ENCODE measurements at places on chromosomes 16 and 17.
A peak's percentile ranks its signal among the peaks of the same experiment; 100 is the strongest.

DNA sequence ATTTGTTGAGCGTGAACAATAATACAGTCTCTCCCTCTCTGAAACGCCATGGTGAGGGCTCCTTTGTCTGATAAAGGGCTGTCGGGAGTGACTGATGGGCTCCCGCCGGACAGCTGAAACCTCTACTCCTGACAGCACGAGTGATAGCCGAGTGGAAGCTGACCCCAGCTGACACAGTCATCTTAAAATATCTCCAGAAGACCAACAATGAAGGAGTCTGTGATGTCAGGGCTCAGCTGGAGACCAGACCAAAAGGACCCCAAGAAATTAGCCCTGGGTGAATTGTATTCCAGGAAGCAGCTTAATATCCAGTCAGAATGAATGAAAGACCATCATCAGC lies 22.4 kb downstream of the CCDC182 start:
- DNase-seq: no peak

DNA sequence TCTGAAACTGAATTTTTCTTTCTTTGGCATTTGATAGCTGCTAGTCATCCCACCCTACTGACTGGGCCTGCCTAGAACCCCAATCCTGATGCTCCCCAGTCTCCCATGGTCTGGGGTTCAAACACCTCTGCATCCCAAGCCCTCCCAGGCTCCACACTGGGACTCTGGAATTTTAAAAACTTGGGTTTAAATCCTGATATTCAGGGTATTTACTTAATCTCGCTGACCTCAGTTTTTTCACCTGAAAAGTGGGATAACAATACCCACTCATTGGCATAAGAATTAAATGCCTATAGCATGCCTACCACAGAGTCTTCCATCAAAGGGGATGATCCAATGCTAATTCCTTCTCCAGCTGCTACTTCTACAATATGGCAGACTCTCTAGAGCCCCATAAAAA lies 264.4 kb downstream of the NPIPA8 start:
- no peak for DNase-seq

DNA sequence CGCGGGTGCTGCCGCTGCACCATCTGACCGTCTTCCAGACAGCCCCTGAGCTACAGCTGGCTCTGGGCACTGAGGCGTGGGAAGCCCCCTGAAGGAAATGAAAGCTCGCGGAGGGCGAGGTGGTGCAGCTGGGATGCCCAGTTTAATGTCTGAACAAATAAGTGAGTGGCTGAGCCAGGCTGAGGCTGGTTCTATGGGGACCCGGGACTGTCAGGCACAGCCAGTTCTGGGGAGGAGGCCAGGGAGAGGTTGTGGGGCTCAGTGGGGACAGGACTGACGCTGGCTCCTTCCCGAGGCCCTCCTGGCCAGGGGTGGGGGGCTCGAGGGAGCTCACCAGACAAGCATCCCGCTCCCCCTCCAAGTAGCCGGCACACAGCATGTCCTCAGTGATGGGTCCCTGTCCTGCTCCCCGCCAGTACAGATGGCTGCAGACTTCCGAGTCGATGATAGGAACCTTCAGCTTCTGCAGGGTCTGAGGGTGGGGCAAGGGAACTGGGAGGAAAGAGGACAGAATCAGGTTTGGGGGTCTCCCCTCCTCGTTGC lies 4.4 kb downstream of the PRSS22 start:
- no peak for DNase-seq

DNA sequence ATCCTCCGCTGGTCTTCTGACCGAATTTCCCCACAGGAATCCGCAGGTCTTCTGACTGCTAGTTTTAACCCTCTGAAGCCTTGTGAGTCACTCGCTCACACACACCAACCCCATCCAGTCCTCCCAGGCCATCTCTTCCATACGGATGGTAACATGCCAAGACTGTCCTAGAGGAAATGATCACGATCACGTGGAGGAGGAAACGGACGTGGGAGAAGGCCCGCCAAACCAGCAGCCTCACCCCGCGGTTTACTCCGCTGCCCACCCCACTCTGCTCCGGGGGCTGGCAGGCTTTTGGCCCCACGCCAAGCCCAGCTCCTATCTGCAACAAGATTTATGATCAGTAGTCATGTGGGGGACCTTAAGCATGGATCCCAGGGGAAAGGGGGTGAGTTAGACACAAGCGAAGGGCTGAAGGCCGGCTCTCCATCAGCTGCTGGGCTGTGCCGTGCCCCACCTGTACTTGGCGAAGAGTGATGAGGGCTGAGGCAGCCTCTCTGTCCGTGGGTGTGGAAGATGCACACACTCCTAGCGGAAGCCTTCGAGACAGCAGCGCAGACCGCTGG lies 1.5 kb upstream of the FAAP100 start:
- peak; percentile 66 for DNase-seq

DNA sequence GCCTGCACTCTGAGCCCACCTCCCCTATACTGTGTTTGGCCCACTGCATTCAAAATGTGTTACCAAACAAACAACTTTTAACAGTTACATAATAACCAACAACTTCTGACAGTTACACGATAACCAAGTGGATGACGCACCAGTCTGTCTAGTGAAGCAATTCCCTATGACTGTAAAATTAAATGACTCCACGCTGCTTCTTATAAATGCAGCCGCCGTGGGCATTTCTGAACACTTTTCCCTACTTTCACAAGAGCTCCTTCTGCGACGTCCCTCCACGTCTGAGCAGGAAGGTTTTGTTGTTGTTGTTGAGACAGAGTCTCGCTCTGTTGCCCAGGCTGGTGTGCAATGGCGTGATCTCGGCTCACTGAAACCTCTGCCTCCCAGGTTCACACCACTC lies 27.6 kb downstream of the ZNF276 start:
- no peak for DNase-seq

- DNase-seq: no peak
These were observed 38.0 kb upstream of the PHB1 start for GRCh38 chr17:49452661-49453060.

- DNase-seq: peak; percentile 86
These were observed 5.9 kb upstream of the UBE2O start for GRCh38 chr17:76458580-76459490.

DNA sequence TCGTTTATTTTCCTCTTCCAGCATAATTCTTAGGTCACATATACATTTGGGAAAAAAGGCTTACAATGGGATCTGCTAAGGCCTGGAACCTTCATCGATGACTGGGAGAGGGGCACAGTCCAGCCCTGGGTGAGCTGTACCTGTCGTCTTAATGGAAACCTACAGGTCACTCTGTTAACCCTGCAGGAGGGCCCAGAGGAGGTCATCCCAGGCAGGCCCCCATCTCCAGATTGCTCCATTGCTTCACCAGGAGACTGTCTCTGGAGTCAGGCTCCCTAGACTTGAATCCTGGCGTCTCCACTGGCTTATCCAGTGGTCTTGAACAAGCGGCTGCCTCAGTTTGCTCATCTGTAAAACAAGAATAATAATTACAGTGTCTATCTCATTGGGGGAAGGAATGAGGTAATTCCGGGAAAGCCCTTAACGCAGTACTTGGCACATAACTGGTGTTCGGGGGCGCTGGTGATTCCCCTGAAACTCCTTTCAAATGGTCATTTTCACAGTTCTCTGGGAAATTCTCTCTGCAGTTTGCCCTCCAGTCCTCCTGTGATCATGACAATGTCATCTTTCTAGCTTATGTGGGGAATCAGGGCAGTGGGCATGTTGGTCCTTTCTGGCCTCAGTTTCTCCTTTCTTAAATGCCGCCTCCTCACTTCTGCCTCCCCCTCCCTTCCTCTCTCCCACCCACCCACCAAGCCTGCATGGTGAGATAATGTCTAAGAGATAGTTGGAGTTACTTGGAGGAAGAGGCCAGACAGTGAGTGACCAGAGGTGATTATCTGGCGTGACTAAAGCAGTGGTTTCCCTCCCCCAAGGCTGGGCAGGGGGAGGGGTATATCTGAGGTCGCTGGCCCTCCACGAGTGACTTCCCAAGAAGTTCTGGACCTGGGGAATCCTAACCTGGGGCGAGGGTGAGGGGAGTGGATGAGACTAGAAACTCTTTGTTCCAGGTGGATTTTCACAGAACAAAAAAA lies 31.3 kb upstream of the TAC4 start:
- DNase-seq: no peak

DNA sequence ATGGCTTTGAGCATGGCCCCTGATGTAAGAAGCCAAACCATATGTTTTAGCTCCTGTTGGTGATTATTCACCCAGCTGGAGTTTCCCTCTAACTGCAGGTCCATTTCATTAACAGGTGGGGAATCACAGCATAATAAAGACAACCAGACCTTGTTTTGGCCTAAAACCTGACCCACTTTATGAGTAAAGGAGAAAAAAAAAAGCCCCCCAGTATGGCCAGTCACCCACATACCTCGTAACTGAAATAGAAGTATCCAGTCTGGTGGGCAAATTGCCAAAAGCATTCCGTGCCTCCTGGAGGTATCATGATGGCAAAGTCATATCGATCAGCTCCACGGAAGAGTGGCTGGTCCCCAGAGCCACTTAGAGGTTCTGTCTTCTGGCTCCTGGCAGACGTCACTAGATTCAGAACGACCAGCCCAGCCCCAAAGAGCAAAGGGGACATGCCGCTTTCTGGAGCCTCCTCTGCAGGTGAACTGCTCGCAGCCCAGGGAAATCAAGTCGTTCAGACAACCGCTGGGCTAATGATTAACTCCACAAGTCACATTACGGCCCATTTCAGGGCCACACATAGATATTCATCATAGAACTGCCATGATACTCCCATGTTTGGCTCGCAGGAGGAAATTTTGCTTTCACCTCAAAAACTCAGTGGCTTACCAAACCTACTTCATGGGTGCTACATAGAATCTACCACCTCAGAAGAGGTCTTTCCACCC lies at the start of gene TMED6:
Gene TMED6 (minus strand): TSS at position 478 of the 719 bp plus-strand sequence. CDS start 33 bp downstream, at position 445.
- DNase-seq: peak; percentile 65

- no peak for DNase-seq
These were observed 50.5 kb upstream of the ZNF750 start for GRCh38 chr17:82890339-82890730.

- DNase-seq: no peak
These were observed 16.4 kb upstream of the TMED6 start for GRCh38 chr16:69367980-69368379.

DNA sequence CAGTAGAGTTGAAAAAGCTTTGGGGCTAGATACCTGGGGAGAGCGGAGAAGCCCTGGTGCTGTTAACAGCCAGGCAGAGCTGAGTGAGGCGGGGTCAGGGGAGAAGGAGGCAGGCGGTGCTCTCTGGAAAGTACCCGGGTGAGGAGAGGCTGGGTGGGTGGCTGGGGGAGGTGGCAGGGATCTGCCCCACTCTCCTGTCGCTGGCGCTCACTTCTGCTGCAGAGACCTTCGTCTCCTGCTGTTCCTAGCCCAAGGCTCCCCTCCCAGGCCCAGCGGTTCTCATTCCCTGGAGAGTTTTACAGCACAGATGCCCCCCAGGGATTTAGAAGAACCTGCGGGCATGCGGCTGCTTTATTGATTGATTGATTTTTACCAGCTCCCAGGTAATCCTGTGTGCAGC lies 302.8 kb downstream of the IRF8 start:
- DNase-seq: no peak

DNA sequence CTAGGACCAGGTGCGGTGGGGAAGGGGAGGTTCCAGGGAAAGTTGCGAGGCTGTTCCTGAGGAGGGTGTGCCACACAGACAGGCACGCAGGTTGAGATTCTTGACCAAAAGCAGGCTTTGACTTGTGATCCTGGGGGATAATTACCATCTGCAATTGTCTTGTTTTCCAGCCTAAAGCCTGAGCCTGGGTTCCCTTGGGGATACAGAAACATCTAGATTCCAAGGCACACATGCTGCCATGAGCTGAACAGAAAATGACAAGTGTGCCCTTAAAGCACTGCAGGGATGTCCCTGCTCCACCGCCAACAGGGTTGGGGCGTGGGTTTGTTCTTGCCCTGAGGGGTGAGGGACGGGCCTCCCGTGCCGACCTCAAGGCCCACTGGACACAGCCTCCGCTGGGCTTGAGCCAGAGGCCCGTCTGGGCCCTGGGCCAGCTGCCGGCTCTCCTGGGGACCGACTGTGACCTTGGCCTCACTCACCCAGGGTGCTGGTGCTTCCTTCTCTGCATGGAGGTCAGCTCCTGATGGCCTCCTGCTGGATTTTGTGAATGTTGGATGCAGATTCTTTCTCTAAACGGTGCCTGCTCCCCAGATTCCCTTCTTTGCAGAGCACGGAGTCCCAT lies 14.0 kb downstream of the CA5A start:
- no peak for DNase-seq

GRCh38 chr17:41500131-41500911 lies 5.1 kb downstream of the KRT13 start:
- DNase-seq: no peak

DNA sequence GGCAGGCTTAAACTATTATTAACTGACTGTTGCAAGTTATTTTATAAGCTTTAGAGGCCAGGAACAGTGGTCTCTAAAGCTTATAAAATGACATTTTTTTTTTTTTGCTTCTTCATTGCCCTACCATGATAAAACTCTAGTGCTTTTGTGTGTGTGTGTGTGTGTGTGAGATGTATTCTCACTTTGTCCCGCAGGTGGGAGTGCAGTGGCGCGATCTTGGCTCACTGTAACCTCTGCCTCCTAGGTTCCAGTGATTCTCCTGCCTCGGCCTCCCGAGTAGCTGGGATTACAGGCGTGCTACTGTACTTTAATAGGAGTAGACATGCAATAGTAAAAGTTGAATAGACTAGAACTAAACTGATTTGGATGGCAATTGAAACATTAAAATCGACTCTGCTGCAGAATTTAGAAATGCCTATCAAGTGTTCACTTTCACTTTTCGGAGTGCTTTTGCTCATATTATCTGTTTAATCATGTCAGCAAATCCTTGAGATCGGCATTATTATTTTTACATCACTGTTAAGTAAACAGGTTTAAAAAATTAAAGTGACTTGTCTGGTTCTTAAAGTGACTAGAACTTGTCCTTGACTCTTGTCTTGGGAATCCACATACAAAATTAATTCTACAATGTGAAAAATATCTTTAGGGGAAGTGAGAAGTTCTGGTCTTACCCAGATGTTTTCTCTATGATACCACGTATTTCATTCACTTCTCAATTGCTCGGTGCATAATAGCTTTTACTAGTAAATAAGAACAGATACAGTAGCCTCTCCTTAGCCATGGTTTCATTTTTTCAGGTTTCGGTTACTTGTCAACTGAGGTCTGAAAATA lies 8.4 kb upstream of the PCTP start:
- DNase-seq: no peak

- DNase-seq: no peak
These were observed 64.2 kb downstream of the STH start for GRCh38 chr17:46063241-46063640.

All from NCI-H526 (cell line).